ENCODE measurements at places on chromosomes 6 and 20.

DNA sequence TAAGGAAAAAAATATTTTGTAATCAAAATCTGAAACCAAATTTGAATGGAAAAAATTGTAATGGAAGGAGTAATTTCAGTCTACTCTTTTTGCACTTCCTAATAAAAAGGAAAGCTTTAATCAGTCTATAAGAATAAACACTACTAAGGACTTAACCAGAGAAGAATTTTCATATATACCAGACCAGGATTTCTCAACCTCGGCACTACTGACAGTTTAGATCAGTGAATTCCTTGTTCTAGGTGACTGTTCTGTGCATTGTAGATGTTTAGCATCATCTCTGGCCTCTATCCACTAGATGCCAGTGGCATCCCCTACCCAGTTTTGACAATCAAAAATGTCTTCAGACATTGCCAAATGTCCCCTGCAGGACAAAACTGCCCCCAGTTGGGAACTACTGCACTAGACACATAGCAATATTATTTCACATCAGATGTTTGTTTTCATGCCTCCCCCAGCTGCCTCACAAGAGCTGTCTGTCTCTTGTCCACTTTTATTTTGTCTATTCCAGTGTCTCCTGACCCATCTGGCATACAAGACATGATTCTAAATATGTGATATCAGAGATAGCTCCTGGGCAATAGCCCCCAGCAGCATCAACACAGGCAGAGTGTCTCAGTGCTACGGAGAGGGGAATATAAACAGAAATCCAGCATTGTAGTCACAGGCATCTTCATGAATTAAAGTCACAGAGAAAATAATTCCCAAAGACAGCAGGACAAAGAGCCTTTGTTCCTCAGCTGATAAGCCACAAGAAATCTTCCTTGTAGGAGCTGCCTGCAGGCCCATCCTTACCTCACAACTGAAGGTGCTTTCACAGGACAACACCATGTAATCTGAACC is 27.0 kb downstream of the DNAAF9 start:
- no peak for DNase-seq

DNA sequence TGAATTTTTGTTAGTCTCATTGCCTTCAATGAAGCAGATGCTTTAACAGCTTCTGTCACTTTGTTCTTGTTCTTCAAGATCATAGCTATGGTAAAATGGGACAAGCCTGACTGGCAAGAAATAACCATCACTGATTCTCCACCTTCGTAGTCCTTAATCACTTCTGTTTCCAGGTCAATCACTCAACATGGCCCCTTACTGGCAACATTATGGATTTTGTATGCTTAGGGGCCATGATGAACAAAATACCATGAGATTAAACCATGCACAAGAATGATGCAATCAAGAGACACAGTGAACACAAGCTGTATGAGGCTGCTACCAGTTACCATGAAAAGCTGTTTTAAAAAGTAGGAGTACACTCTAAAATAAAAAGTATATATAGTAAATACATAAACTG is 32.8 kb downstream of the ADNP start:
- DNase-seq = no peak

DNA sequence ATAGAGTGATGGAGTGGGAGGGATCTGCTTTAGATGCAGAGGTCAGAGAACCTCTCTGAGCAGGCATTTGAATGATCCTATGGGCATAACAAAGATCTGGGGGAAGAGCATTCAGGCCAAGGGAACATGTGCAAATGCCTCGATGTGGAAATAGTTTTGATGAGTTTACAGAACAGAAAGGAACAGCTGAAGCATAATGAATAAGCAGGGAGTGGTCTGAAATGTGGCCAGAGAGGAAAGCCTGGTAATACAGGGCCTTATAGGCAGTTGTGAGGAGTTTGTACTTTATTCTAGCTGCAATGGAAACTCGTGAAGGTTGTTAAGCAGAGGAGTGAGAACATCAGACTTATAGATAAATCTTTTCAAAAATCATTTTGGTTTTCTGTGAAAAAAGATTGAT is 33.0 kb upstream of the ME1 start:
- no peak for DNase-seq

DNA sequence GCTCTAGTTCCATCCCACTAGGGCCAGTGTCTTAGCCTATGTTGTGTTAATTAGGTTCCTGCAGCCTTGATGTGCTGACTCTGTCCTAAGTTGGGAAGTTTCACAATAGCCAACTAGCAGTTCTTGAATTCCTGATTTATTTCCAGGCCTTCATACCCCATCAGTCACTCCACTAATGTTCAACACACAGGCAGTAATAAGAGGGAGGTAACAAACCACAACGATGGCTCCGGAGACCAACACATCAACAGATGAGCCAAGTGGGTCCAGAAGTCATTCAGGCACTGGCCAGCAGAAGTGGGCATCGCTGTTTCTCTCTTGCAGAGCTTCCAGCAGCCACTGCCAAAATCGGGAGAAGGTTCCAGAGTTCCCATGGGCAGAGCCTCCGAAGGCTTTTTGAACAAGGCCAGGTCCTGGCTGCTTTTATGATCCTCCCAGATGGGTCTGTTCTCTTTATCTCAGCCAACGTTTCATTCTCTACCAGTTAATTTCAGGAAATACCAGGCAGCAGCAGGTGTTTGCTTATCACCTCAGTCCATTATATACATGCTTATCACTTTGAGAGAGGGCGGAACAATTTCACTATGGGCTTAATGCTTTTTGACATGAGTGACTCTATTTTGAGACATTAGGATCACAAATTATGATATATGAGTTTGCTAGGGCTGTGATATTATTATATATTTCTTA is 48.5 kb upstream of the NOP56 start:
- DNase-seq = no peak

DNA sequence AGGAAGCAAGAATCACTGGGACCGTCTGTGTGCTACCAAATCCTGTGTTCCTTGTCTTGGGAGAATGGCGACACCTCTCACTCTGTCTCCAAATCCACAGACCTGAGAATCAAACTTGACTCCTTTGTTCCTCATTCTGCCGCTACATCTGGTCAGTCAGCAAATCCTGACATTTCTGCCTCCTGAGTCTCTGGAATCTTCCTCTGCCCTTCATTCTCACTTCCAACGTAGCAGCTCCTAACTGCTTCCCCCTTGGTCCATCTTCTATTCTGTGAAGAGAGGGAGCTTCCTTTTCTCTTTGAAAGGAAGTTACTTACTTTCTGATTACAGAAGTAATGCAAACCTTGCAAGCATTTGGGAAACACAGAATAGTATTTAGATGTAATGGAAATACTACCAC is 37.7 kb downstream of the SYTL3 start:
- DNase-seq = no peak

DNA sequence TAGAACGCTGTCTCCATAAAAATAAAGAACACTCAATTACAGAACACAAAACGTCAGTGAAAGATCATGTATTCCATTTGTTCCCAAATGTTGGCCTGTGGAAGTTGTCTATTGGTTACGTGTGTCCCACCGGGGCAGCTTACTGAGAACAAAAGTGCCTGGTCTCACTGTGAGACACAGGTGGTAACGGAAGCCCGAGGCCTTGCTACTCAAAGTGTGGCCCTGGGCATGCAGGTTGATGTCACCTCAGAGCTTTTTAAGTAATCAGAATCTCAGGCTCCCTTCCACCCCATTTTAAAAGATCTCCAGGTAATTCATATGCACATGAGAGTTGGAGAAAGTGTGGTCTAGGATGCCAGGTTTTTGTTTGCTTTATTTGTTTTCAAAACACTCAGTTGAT is 422.5 kb upstream of the OPRM1 start:
- no peak for DNase-seq

- DNase-seq = no peak
These were observed 180.4 kb upstream of the FOXQ1 start for GRCh38 chr6:1131285-1132079.

DNA sequence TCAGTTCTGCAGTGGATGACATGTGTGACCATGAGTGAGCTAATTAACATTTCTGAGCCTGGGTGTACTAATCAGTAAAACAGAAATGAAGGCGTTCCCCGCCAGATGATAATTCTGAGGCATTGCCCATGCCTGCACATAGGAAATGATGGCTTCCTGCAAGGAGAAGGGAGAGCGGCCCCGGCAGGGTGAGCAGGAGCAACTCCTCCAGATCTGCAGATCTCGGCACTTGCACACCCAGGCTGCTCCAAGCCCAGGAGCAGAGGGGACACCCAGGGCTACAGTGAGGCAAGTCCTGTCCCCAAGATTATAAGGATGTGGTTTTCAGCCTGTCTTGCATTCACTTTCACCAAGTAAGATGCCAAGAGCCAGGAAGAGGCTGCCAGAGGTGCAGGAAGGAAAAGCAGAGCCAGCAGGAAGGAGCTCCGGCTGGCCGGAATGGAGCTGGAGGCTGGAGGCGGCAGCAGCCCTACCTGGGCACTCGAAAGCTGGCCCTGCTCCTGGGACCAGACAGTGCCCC is 177.5 kb upstream of the CST7 start:
- no peak for DNase-seq

- DNase-seq = no peak
These were observed 250.8 kb upstream of the PRDM1 start for GRCh38 chr6:105835373-105835772.
